ENCODE measurements at places on chromosomes 11 and 22. TPM values are rescaled to one million over a fixed set of nuclear protein-coding genes. Genes with fewer than 3 reads are reported as not detected.

DNA sequence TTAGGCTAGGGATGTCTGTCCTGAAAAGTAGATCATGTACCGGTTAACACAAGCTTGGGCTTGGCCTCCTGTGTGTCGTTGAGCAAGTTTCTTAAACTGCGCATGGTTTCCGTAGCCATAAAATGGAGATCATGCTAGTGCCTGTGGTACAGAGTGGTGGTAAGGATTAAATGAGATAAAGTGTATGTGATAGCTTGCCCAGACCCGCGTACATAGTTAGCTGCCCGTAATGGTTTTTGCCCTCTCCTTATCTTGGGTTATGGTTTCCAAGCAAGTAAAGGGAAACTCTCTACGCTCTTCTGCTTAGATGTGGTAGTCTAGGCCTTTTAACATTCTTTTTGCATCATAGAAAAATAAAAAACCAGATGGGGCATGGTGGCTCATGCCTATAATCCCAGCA lies 11.0 kb upstream of the PTPRJ start:
- DNase-seq, result no peak

DNA sequence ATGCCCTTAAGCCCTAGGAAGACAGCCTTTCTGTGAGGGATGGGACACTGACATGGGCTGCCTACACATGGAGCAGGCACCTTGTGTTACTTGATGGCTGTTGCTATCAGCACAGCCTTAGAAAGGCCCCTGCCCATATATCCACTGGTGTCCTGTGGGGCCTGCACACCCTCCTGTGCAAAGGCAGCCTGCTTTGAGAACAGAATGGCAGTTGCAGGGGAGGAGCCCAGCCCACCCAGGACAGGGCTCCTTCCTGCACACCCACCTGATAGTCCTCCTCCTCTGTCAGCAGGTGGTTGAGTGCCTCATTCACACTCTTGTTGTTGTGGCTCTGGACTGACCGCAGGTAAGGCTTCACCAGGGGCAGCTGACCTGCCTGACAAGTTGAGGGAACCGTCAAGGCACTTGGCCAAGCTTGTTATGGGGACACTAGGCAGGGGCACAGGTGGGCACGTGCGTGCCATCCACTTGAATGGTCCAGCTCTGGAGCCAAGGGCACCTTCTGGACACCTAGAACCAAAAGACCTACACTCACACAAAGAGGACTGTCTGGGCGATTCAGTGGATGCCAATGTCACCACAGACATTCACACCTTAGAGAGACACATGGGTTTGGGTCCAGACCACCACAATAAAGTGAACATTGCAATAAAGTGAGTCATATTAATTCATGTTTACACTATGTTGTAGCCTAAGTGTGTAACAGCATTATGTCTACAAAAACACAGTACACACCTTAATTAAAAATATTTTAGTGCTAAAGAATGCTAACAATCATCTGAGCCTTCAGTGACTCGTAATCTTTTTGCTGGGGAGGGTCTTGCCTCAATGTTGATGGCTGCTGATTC lies 9.4 kb upstream of the SLC25A1 start:
- no peak for DNase-seq

- no peak for DNase-seq
Measured at GRCh38 chr22:44091021-44091721, 67.1 kb downstream of the PARVB start.

DNA sequence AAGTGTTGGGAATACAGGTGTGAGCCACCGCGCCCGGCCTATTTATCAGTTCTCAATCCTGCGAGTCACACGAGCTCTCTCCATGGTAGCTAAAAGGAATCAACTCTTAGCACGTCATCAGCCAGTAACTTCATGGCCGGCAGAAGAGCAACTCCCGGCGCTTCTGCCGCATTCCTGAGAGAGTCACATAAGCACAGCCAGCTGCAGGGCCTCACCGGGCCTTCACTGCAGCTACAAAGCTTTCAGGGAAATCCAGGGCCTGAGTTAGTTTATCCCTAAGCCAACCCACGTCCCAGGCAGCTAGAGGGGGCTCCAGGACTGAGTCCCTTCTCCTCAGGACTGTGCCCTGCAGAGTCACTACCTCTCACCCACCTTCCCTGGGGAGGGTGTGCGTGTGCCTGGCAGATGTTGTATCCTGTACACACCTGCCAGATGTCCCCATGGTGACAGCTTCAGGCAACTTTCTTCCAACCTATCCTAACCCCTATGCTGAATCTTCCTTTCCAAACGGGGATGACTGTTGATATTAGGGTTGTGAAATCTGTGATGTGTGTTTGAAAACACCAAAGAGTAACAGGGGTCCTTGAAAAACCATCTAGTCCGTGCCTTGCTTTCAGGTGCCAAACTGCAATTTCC lies 45.9 kb upstream of the ARFGAP3 start:
- no peak for DNase-seq

The ZNF214 gene
- polyA plus RNA-seq, result not detected

- peak; percentile 66 for DNase-seq
Measured at GRCh38 chr11:72781313-72782080, 12.3 kb downstream of the STARD10 start.

GRCh38 chr11:117610045-117610444 lies 187.0 kb downstream of the DSCAML1 start:
- DNase-seq, result no peak

- DNase-seq, result no peak
Measured at GRCh38 chr22:23012081-23012622, 58.2 kb upstream of the GNAZ start.

DNA sequence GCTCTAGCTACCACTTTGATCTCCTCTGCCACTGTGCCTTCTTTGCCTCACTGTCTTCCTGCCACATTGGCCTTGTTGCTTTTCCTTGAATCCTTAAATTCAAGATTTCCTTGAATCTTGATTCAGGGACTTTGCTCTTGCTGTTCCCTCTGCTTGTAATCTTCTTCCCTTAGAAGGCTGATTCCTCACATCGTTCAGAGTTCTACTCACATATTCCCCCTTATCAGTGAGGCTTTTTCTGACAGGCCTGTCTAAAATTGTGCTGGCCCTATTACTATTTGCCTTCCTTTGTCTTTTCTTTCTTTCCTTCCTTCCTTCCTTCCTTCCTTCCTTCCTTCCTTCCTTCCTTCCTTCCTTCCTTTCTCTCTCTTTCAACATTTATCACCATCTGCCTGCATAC lies 206.9 kb upstream of the CCDC90B start:
- no peak for DNase-seq

- no peak for DNase-seq
Measured at GRCh38 chr11:115985896-115986295, 481.7 kb upstream of the CADM1 start.

GRCh38 chr11:117851852-117852251 lies 24.6 kb downstream of the FXYD6 start:
- no peak for DNase-seq

- no peak for DNase-seq
Measured at GRCh38 chr11:121559606-121560200, 106.9 kb upstream of the SORL1-AS1 start.

The POTEH gene
- not detected for polyA plus RNA-seq

The OR8D4 gene
- not detected for polyA plus RNA-seq
